ENCODE measurements at places on chromosomes 1 and 21. TPM values are rescaled to one million over a fixed set of nuclear protein-coding genes. Genes with fewer than 3 reads are reported as not detected.

DNA sequence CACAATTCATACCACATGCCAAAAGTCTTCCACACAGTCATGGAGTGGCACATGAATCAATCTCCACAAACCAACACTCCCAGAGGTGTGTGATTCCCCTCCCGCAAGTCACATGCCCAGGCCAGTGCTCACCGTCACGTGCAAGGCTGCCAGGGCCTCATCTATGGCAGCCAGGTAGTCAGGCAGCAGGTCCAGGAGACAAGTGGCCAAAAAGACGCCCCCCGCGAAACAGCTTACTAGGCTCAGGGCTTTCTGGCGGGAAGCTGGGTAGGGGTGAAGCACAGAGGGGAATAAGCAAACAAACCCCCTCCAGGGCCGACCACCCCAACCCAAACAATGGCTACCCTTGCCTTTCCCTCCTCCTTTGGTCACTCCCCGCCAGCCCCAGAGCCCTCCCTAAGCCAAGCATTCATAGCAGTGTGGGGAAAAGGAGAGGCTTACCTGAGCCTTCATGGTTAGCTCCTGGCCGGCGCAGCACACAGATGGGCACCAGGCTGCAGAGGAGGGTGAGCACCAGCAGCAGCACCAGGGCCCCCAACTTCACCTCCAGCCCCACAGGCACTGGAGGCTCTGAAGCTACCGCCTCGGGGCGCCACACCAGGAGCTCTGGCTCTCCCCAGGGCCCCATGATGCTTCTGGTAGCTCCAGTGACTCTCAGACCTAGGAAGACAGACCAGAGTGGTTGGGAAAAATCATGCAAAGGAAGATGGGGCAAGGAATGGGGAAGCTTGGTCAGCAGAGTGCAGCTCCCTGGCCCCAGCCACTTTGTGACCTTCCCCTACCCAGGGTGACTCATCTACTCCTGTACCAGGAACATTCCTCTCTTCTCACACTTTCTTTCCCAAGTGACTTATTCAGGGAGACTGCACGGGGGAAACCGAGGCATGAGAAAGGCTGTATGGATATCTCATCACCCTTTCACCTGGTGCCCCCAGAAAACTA, 978 bp downstream of the SLC39A1 start:
- DNase-seq: peak; percentile 67

The PRMT2 gene
- 77.0 TPM for polyA plus RNA-seq

DNA sequence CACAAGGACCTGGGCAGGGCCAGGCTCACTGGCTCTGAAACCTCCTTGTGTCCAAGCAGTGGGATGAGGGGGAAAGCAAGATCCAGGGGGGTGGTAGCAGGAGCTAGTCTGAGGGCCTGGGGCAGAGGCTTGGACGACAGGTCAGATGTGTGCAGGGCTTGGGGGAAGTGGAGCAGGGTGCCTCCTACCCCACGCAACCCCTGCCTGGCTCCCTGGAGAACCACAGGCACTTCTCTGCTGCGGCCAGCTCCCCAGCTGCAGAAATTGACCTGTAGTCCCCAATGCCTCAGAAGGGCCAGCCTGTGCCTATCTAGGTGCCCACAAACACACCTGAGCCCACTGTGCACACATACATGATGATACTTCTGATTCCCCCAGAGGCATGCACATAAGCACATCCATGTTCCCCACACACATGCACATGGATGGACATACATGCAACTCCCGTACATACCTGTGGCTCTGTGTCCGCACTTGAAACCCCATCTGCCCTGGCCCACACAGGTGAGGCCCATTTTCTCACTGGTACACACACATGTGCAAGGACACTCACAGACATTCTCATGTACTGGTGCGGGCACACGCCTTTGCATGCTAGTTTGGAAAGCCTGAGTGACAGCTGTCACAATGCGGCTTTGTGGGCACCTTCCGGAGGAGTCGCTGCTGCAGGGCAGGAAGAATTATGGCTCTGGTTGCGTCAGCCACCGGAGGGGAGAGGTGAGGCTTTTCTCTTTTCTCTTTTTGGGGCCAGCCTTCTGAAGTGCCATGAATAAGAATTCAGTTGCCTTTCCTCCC, 247.2 kb upstream of the CSF3R start:
- no peak for DNase-seq

DNA sequence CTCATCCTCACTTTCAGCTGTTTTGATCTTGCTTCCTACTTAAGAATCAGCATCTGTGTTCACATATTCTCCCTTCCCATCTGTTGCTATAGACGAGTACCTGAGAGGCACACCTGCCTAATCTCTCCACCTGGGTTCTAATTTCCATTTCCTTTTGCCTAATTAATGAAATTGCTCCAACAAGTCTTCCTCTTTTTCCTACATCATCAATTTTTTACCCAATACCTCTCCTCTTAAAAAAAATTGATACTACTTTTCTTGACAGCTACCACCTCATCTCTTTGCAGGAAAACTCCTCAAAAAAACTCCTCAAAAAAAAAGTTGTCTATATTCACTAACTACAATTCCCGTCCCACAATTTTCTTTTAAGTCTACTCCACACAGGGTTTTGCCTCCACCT, 71.8 kb downstream of the NME7 start:
- no peak for DNase-seq

DNA sequence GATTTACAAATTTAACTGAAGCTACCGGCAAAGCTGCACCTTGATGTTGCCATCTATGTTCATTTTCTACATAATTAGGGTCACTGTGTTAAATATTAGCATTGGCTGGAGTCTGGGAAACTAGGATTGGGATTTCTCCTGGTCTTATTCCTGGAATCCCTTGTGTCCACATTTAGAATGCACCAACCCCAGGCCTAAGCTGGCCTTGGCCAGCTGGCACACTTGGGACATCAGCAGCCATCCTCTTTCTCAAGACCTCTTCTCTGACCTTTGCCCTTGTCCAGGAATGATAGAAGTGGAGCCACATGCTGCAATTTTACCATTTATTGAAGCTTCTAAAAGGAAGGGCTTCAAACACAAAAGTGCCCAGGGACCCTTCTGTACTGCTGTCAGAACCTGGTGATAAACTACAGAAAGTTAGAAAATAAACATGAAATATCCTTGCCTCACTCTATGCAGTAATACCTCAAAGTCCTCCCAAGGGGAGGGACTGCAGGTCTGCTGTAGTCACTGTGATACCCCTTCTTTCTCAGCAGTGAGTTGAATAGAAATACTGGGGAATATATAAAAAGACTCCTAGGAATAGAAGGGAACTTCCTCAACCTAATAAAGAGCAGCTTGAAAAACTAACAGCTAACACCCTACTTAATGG, 13.7 kb upstream of the PIGC start:
- no peak for DNase-seq

DNA sequence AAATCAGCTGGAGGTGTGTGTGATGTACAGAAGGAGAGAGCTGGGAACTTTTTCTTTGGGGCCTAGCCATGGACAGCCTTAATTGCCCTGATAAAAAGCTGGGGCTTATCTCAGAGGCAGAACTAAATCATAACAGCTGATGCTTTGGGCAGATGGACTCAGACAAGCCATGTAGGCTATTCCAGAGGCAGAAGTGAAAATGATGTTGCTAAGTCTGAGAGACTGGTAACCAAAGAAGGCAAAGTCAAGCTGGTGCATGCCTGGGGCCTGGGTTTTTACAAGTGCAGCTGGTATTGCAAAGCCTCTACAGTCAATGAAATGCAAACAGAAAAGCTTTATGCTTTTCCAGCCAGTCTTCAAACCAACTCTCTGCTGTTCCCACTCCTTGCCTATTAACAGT, 39.0 kb upstream of the LMX1A start:
- DNase-seq: no peak

DNA sequence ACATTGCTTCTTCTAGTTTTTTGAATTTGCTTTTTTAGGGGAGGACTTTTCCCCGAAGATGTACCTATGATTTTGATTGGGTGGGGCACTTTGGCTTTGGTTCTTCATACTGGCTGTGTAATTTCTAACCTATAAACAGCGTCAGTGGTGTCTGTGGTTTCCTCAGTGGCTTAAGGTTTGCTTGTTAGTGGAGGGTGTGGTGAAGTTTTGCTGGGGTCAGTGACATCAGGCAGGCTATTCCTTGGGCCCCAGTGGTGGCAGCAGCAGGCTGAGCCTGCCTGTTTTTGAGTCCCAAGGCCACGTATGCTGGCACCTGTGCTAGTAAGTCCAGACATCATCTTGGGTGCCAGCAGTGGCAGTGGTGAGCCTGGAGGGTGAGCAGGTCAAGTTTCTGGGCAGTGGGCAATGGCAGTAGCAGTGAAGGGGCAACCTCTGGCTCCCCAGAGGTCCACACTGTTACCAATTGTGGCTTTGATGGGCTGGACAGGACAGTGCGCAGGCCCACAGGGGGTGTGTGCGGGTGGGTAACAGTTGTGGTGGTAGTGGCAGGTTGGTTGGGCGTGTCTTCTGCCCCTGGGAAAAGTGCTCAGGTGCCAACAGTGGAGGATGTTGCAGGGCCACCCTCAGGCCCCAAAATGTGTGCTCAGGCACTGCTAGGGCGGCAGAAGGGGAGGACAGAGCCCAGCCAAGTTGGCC, 54.9 kb upstream of the B3GALT2 start:
- DNase-seq: no peak
